Stimulated activated CD8-positive, alpha-beta memory T cell treated with anti-CD3 and anti-CD28 coated beads, Interleukin-2, amount 100 ng/mL, for 1 hour (primary cell): ENCODE measurements at places on chromosomes 11 and 22.

GRCh38 chr22:40953471-40953870 is 2.3 kb downstream of the RBX1 start:
- no peak for DNase-seq

GRCh38 chr11:113626736-113627135 is 79.4 kb downstream of the TMPRSS5 start:
- DNase-seq: no peak

GRCh38 chr22:40525250-40525884 is 111.2 kb downstream of the MRTFA start:
- peak; percentile 55 for DNase-seq

GRCh38 chr11:57622263-57622662 is 24.8 kb downstream of the SERPING1 start:
- no peak for DNase-seq

GRCh38 chr11:64916040-64916774 is 802 bp downstream of the ATG2A start:
- DNase-seq: peak; percentile 17

GRCh38 chr11:7072401-7073028 is 16.3 kb upstream of the RBMXL2 start:
- DNase-seq: no peak

DNA sequence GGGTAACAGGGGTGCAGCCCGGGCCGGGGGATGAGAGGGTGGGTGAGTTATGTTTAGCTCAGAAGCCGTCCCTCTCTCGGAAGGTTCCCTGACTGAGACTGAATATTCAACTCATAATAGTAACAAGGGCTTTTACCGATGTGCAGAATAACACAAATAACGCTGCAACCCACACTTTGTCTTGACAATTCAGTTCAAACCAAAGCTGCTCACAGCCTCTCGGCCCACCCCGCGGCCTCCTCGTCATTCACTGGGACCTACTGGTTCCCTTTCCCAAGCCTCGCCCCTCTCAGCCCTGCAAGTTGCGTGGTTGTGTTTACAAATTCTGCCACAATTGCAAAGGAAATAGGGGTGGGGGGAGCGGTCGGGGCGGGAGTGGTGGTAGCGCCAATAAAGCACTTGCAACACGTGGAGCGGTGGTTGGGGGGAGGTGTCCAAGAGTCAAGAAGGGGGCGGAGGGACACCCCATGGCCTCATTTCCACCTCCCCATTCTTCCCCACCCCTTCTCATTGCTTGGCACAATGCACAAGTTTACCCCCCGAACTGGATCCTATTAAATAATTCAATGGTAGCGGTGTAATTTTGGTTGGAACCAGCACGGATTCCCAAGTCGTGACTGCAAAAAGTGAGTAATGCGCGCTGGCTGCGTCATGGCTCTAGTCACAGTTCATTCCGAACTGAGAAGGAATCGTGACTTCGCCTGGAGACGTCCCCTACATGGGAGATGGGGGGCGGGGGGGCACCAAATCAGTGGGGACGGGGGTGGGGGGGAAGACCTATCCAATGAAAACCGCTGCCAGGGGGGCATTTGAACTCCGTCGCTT is 102.0 kb upstream of the HSD17B12 start:
- no peak for DNase-seq

- DNase-seq: no peak
Measured at GRCh38 chr11:128628325-128628673, 40.9 kb upstream of the ETS1 start.
